ENCODE measurements at places on chromosomes 4 and X. TPM values are rescaled to one million over a fixed set of nuclear protein-coding genes. Genes with fewer than 3 reads are reported as not detected.

- no peak for DNase-seq
Observed at GRCh38 chr4:139223682-139224317, 46.8 kb upstream of the ELF2 start.

DNA sequence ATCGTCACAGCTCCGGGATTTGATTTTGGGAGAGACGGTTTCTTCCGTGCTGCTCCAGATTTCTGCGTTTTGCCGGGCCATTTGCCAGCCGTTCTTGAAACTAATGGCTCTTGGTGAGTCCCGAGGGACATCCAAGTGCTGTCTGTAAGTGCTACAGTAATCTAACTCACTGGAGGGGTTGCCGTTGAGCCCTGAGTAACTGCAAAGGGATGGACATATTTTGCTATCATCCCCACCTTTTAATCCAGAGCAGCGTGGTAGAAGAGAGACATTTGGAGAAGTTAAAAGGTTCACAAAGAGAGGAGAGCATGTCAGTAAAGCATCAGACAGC is 88.9 kb upstream of the PDLIM3 start:
- no peak for DNase-seq

Gene AMBN
- not detected for total RNA-seq

DNA sequence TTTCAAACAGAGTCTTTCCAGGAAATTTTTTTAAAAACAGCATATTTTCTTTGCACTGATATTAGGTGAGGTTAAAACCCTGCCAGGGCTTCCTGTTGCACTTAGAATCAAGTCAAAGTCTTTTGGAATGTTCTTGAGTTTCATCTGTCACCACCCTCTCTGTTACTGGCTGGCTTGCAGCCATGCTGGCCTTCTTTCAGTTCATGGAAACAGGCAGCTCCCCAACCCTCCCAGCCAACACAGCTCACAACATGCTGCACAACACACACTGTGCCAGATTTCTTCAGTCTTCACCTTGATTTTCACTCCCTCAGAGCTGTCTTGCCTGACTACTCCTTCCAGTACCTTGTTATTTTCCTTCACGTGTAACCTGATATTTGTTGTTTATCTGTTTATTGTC is 129.5 kb downstream of the KCNIP4 start:
- no peak for DNase-seq

Gene MTMR1
- total RNA-seq, result 11.0 TPM

Gene PCDH7
- 14.0 TPM for total RNA-seq

- no peak for DNase-seq
Observed at GRCh38 chr4:128566693-128567092, 242.8 kb upstream of the JADE1 start.

Gene ERVMER34-1
- total RNA-seq, result 0.90 TPM

Gene FMR1NB
- not detected for total RNA-seq

- no peak for DNase-seq
Observed at GRCh38 chrX:103663981-103664762, 22.3 kb downstream of the MORF4L2 start.

Gene CT83
- total RNA-seq, result not detected

GRCh38 chrX:114071412-114071811 is 512.5 kb upstream of the HTR2C start:
- DNase-seq, result no peak

- DNase-seq, result no peak
Observed at GRCh38 chr4:126757219-126757618, 875.5 kb upstream of the INTU start.

Gene CTSO
- total RNA-seq, result 30.2 TPM

DNA sequence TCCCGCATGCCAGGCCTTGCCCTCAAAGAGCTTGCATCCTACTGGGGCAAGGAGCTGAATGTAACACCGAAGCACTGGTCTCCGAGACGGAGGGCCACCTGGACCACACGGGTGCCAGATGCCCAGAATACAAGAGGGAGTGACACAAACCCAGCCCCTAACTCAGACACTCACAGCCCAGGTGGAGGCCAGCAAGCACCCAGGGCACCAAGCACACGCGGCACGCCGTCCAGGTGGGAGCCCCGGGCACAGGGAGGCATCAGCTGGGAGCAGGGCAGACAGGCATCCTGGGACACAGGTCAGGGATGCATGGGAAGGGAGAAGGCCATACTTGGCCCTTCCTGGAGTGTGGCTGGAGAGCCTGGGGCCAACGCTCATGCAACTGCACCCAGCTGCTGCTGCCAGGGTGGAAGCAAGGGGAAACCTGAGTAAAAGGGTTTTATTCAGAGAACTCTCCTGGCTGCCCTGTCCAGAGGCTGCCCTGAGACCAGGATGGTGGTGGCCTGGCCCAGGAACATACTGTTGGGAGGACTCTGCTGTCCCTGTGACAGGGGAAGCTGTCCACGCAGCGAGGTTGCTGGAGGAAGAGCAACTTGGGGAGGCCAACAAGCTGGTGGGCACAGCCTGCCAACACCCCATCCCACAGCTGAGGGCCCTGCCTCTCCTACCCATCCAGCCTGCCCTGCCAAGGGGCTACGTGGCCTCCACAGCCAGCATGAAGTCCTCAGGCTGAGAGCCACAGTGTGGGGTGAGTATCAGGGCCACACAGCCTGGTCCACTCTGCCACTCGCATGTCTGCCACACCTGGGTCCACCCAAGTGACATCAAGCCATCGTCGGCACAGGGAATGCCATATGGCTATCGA is 22.2 kb upstream of the PPP2R2C start:
- DNase-seq, result no peak

GRCh38 chr4:120316416-120316815 is 249.8 kb upstream of the MAD2L1 start:
- no peak for DNase-seq

Gene HSFX3
- not detected for total RNA-seq

Gene VMA21
- total RNA-seq, result 26.6 TPM

DNA sequence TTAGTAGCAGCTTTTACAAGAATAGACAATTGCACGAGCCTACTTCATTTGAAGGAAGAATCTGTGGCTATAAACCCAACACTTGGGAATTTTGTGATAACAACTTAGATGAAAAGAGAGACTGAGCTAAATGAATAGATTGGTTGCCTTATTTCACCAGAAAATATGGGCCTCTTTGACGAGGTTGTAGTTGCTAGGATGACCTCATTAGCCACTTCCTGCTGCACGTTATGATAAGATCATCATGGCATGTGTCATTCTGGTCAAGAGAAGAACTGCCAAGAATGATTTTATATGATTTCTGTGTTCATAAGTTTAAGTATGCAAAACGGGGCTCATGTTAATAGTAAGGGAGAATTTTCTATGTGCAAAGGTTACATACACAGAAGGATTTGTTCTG is 321.9 kb upstream of the GIMD1 start:
- no peak for DNase-seq

DNA sequence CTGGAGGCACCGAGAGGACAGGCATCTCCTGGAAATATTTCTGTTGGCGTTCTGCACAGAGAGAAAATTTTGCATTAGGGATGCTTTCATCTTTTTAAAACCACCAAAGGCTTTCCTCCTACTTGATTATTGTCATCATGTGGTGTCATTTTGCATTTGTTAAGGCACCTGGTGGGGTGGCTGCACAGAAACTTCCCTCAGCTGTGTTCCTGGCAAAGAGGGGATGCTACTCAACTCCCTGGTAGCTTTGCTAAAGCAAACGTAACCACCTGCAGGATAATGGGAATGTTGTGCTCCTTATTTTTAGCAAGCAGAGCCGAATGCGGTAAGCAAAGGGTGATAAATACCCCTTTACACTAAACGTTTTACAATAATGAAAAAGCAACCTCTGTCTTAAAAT is 229.8 kb downstream of the STIM2 start:
- DNase-seq, result no peak

DNA sequence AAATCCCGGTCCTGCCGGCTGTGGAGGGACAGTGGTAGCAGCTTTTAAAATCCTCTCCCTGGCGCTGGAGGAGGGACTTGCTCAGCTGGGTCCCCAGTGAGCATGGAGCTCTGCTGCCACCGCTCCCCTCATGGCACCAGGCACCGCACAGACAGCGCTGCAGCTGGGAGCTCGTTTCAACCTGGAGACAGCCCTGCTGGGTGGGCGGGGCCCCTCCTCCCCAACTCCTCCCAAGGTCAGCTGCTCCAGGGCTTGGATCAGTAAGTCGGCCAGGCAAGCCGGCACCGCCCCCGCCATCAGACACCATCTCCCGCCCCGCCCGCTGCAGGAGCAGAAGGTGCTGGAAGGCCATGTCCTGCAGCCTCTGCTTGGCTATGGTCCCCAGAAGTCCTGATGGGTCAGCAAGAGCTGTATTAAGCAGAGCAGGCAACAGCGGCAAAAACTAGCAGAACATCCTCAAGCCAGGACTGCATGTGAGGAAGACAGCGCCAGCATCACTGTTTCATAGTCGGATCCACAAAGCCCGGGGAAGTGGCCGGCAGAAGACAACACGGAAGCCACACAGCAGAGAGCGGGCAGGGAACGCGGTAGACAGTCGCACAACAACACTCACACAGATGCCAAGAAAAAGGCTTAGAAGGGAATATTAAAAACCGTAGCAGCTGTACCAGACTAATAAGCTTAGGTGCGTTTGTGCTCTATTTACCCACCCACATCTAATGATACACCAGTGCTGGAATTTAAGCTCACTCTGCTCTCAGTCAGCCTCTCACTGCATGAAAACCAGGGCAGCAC is 16.2 kb downstream of the ZFYVE28 start:
- no peak for DNase-seq

Gene BEND4
- 0.42 TPM for total RNA-seq

- DNase-seq, result no peak
Observed at GRCh38 chr4:68572653-68573170, 3.4 kb downstream of the UGT2B17 start.

Gene ZCCHC4
- total RNA-seq, result 26.0 TPM

Gene ZNF674
- 3.1 TPM for total RNA-seq

- DNase-seq, result no peak
Observed at GRCh38 chr4:126404549-126404948, 1089.8 kb downstream of the FAT4 start.

GRCh38 chr4:174099712-174100111 is 183.8 kb downstream of the FBXO8 start:
- no peak for DNase-seq

Gene SHISA3
- total RNA-seq, result 47.9 TPM

- no peak for DNase-seq
Observed at GRCh38 chr4:84685105-84685504, 102.2 kb downstream of the CDS1 start.

GRCh38 chr4:124936427-124936826 is 223.9 kb upstream of the ANKRD50 start:
- DNase-seq, result no peak

- DNase-seq, result no peak
Observed at GRCh38 chr4:40003986-40004385, 26.3 kb upstream of the PDS5A start.

DNA sequence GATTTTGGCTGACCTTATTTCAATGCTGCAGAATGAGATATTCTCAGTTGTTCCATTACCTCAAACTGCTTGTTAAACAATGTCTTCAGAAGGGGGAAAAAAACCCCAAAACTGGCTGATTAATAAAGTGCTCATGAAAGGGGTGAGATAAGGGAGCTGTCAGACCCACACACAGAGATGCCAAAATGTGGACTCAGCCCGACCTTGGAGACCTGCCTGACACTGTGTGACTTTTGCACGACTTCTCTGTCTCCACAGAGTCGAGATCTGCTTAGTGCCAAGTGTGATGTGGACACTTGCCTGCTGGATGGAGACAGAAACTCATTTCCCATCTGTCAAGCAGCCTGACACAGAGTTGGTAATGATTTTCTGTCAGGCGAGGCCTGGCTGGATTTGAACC is 31.5 kb downstream of the REELD1 start:
- DNase-seq, result no peak

Gene NRK
- total RNA-seq, result under 0.01 TPM

- DNase-seq, result no peak
Observed at GRCh38 chr4:186134257-186134656, 29.8 kb downstream of the FAM149A start.

Gene IL2RG
- total RNA-seq, result 4.6 TPM

Gene SYNPO2
- 118 TPM for total RNA-seq

Gene SAP30
- total RNA-seq, result 88.5 TPM

DNA sequence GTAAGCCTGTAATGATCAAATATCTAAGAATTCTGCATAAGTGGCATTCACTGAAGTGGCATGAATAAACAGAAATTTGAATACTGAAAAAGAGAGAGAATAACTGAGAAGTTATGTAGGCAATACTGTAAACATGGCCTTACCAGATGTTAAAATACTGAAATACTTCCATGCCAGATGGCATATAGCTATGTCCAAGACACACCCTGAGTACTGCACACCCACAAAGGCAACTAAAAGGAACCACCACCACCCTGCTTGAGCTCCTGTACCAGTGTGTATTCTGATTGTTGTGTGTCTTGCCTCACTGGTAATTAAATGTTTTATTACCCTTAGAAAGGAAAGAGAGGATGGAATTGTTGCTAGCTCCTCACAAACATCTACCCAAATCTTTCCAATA is 192.1 kb downstream of the ADAMTS3 start:
- no peak for DNase-seq

Gene PHKA1
- 3.7 TPM for total RNA-seq

GRCh38 chr4:3305610-3306371 is 13.0 kb downstream of the RGS12 start:
- DNase-seq, result peak; percentile 1

- no peak for DNase-seq
Observed at GRCh38 chr4:145298885-145299284, 118.5 kb upstream of the OTUD4 start.

GRCh38 chr4:112895811-112896608 is 153.4 kb upstream of the ANK2 start:
- DNase-seq, result no peak

GRCh38 chrX:1316527-1316926 is 20.1 kb upstream of the IL3RA start:
- peak; percentile 63 for DNase-seq

Gene SPINK2
- not detected for total RNA-seq

GRCh38 chrX:127405946-127406345 is 586.4 kb downstream of the PRR32 start:
- DNase-seq, result no peak

DNA sequence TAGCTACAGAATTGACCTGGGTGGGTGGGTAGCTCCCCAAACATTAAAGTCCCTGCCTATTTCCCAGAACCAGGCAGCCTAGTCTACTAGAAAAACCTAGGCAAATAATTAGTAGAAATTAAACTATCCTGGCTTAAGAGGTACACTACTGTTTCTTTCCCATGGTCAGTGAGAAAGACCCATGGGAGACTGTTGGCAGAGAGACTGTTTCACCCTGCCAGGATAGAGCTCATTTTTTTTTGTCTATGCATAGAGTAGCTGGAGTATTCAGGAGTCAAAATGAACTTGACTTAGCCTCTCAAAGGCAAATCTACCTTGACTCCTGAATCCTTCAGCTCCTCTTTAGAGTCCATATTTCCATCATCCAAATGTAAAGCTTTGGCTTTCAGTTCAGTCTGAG is 107.0 kb upstream of the AR start:
- no peak for DNase-seq

GRCh38 chr4:107066621-107067020 is 30.5 kb upstream of the DKK2 start:
- no peak for DNase-seq

Gene TLR6
- 4.2 TPM for total RNA-seq

DNA sequence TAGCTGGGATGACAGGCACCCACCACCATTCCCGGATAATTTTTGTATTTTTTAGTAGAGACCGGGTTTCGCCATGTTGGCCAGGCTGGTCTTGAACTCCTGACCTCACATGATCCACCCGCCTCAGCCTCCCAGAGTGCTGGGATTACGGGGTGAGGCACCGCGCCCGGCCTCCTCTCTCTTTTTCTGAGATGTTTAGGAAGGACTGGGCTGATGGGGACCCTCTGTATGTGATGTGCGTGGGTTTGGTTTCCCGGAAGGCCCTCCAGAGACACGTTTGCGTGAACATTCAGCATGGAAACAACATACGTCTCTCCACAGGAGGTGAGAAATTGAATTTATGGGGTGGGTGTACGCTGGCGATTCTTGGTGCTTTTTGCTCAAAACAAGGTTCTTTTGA is 18.6 kb downstream of the SHOX start:
- no peak for DNase-seq

Gene ARHGEF38
- total RNA-seq, result not detected
